Kidney glomerular epithelial cell (primary cell): ENCODE measurements at places on chromosomes 1 and 21.

DNA sequence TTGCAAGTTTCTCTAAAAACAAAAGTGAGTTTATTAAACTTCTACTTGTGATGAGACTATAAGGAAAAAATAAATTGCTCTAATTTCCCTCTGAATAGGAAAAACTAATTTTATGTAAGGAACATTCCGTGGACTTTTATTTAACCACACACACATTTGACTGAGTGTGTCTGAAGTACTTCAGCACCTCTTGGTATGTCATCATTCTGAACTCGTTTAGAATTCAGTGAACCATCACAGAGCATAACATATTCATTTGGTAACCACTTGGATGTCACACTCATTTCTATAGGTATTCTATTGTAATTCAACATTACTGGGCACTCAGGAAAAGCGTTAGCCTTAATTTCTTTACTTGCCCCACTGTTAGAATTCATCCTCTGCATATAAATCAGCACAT is 79.1 kb downstream of the RGS21 start:
- no peak for DNase-seq

DNA sequence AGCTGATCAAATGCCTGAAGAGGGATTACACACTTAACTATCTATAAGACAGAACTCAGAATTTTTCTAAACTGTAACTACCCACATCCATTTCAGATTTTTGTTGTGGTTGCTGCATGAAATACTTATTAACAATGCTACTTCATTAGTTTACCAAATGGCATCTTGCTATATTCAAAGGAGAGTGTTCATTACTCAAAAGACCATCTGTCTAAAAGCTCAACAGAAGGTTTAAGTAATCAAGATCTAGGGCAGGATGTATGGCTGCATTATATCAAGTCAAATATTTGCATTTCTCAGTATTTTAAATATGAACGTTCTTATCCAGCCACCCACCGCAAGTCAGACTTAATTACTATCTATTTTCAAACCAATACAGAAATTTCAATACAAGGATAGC is 79.9 kb downstream of the SIPA1L2 start:
- DNase-seq = no peak

DNA sequence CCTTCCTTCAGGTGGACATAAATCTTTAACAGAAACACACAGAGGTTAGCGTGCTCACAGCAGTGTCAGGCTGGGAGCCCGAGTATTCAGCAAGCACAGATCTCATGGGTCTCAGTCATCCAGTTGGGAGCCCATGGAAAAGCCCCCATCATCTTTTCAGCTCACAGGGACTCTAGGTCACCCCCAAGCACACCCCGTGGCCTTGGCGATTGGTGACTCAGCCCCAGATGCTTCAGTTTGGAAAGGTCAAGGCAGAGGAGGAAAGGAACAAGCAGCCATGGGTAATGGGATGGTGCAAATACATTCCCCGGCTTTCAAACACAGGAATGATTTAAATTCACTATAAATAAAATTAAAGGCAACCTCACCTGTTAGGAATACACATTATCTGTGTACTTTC is 88.9 kb downstream of the PGBD5 start:
- no peak for DNase-seq

- DNase-seq = no peak
Observed at GRCh38 chr1:1666526-1666925, 7.7 kb upstream of the CDK11B start.

DNA sequence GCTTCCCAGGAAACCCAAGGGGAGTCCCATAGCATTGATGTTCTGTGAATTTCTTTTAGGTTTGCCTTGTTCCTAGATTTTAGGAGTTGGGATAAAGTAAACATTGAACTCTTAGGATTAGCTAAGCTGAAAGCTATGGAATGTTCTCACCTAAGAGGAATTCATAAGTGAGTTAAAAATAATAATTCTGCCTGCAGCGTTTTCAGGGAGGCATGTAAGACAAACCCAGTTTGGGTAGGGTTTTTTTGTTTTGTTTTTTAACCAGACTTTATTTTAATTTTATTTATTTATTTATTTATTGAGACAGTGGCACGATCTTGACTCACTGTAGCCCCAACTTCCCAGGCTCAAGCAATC is 28.9 kb upstream of the CD101 start:
- peak; percentile 45 for DNase-seq

DNA sequence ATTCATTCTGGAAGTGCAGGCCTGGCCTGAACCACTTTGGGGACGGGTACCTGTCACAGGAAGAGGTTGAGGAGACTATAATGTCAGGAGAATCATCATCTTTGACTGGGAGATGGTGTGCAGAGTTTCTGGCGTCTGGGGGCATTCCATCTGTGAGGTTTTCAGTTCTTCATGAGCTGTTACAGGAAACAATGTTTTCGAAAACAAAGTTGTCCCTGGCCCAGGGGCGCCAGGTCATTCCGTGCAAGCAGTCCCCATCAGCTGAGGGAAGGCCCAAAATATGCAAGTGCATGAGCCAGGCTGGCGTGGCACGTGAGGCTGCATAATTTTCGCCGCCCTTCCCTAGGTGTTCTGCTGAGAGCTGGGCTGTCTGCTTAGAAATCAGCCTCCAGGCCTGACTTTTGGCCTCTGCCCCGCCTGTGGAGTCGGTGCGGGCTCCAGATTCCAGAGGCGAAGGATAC is 68.4 kb upstream of the ATP5PO start:
- DNase-seq = no peak

GRCh38 chr1:4585216-4585615 is 69.2 kb upstream of the AJAP1 start:
- no peak for DNase-seq

DNA sequence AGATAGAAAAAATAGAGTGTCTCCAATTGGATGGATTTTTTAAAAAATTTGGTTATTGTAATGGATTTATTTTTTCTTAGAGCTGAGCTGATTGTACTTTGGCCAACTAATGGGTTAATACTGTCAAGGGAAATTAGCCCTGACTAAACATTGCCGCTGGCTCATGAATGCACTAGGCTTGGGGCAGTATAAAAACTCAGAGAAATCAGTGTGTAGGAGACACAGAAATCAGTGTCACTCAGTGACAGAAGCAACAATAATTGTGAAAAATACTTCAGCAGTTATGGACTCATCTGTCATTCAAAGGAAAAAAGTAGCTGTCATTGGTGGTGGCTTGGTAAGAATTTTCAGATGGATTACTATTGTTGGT is at the start of gene KMO:
Gene KMO (plus strand): TSS at position 217 of the 370 bp plus-strand sequence. CDS start 67 bp downstream, at position 284.
- peak; percentile 75 for DNase-seq

GRCh38 chr1:164950541-164950986 is 391.6 kb downstream of the PBX1 start:
- no peak for DNase-seq

DNA sequence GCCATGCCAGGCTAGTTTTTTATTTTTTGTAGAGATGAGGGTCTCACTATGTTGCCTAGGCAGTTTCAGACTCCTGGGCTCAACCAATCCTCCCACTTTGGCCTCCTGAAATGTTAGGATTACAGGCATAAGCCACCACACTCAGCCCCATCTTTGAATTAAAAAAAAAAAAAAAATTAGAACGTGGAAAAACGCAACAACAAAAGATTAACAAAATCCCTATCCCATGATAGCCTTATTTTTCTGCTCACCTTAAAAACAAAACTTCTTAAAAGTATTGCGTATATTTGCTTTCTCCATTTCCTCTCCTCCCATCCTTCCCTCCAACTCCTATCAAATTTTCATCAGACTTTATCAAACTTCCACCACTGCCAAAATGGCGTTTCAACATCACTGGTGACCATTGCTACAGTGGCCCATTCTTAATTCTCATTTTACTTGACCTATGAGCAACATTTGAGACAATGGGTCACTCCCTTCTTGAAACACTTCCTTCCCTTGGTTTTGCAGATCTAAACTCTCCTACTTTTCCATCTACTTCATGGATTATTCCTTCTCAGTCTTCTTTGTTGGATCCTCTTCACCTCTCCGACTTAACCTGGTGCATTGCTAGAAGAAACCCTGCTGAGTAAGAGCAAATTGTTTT is 579 bp upstream of the ZNF684 start:
- no peak for DNase-seq

DNA sequence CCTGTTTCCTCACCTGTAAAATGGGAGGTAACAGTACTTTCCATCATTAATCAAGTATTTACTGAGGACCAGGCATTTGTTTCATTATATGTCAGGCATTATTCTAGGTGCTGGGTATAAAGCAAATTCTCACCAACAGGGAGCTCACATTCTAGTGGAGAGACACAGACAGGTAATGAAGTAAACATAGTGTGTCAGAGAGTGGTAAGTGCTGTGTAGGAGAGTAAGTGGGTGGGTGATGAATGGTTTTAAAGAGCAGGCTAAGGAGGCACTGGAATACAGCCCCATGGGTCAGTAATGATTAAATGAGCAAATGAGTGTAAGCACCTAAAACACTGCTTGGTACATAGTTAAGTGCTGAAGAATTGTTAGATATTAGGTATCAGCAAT is 60.4 kb downstream of the DNTTIP2 start:
- DNase-seq = no peak

GRCh38 chr21:46421756-46422555 is 36.7 kb upstream of the DIP2A start:
- DNase-seq = no peak

DNA sequence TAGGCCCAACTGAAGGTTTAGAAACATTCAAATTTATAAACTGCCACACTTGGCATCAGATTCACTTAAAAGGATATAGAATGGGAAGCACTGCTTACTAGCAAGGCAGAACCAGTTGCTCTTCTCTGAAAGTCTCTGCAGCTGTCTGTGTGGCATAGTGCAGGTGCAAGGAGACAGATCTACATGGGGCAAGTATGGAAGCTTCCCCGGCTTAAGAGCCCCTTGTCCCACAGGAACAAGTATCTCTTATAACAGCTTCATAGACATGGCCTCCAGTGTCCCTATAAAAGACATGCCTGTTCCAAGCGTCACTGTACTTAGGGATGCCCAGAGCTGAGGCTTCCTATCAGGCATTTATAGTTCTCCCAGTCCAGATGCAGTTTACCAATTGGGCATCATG is 26.5 kb downstream of the ZBTB8B start:
- DNase-seq = no peak
